ENCODE measurements at places on chromosomes 12 and 14.

DNA sequence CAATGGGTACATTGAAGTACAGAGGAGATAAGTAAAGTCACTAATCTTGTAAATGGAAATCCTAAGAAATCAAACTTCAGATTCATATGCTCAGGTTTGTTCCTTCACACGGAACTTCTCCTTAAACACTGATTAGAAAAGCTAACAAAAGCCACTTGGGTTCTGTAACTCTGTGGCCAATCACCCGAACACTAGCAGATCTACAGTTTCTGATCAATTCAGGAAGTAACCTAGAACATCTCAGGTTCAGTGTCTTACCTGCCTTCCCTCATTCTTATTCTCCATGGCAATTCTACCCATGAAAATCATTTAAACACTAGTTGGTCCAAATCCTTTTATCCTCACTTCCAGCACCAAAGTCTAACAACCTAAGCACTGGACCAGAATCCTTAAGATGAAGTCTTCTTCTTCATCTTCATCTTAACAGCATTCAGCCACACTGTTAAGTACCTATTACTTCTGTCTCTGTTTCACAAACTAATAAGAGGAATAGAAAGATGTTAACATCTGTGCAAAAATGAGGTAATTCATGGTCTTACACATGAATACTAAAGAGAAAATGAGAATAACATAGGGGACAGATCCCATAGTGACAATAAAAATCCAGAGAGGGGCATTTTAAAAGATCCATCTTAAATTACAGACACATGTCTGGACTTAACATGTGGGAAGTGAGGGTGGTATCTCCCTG is 184.5 kb downstream of the SSPN start:
- no peak for DNase-seq

- no peak for DNase-seq
Observed at GRCh38 chr14:92427096-92427495, 86.5 kb upstream of the RIN3 start.

GRCh38 chr12:100720016-100720654 is 74.4 kb upstream of the ANO4 start:
- no peak for DNase-seq

DNA sequence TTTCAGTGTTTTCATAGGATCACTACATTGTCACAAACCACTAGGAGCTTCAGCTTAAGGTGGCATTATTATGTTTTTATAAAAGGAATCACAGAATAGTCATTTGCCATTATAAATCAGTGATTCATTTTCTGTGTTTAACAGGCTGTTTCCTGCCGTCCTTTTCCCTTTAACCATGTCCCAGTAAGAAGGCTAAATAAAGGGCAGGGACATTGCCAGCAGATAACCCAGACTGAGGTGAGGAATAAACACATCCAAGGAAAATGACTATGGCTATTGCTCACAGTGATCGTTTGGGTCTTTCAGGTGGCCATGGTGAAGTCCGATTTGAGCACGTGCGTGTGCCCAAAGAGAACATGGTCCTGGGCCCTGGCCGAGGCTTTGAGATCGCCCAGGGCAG is 17.9 kb upstream of the ALDH2 start:
- no peak for DNase-seq

DNA sequence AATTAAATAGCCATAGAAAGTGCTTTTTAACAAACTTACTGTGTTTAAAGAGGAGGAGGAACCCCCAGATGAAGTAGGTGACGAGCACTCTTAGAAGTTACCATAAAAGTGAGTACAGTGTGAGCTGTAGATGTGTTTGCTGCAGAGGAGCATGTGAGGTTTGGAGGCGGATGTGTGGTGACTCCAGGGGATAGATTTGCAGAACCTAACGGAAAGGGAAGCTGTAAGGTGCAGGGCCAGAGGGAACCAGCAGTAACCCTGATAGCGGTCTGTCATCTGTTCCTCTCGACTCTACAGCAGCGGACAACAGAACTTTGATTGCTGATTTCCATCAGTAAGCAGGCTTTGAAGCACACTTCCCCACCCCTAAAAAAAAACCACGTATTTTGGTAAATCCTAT is 5.2 kb downstream of the CALM1 start:
- no peak for DNase-seq
